Stimulated activated CD8-positive, alpha-beta memory T cell treated with anti-CD3 and anti-CD28 coated beads, Interleukin-2, amount 100 ng/mL, for 1 hour (primary cell): ENCODE measurements at places on chromosomes 6 and 20.

GRCh38 chr6:22668717-22669116, 99.4 kb downstream of the HDGFL1 start:
- DNase-seq, result no peak

DNA sequence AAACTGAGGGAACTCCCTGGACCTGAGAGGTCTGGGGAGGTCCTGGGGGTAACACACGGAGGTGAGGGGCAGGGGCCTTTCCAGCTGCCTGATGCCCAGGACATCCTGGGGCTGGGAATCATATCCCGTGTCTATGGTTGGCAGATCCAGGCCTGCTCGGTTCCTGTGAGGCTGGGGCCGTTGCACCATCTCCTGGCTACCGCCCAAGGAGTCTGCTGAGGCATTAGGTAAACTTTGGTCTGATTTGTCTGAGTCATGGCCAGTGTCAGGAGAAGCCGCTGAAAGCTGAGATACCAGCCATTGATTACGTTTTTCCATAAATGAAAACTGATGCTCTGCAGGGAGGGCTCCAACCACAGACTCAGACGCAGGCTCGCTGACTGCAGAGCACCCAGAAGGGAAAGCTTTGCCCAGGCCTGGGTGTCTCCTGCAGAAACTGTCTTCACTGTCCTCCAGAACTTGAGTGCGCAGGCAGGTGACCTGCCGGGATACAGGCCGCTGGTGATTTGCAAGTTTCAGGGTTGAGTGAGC, 14.2 kb downstream of the TRAF3IP2 start:
- no peak for DNase-seq

DNA sequence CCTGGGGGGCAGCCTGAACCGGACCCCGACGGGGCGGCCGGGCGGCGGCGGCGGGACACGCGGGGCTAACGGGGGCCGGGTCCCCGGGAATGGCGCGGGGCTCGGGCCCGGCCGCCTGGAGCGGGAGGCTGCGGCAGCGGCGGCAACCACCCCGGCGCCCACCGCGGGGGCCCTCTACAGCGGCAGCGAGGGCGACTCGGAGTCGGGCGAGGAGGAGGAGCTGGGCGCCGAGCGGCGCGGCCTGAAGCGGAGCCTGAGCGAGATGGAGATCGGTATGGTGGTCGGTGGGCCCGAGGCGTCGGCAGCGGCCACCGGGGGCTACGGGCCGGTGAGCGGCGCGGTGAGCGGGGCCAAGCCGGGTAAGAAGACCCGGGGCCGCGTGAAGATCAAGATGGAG, 636 bp downstream of the SRF start:
- DNase-seq, result no peak

- no peak for DNase-seq
Observed at GRCh38 chr6:15344831-15345230, 99.0 kb downstream of the JARID2 start.

DNA sequence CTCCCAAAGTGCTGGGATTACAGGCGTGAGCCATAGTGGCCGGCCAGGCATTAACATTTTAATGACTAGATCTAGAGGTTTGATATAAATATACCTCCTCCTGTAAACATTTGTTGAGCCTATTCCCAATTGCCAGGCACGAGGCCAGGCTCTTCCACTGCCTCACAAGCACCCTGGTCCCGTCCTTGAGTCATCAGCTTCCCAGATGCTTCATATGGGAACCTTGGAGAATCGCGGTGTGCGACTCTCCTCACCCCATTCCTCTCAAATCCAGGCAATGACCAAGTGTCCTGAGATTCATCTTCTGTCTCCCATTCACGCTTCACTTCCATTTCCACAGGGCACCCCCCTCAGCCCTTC, 35.9 kb upstream of the PIM1 start:
- DNase-seq, result no peak

DNA sequence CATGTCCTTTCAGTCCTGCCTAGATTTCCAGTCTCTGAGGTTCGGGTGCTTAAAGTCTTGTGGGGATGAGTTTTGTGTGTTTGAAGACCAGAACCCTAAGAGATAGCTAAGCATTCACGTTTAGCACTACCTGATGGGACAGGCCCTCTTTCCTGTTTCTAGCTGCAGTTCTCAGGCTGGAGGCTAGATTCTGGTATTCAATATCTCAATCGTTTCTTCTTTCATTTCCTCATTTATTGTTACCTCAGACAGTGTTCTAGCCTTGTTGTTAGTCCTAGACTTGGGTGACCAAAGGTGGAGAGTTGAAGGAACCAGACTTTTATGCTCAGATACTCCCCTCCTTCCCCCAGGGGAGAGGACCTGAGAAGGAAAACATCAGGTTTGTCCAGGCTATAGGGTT, 16.8 kb downstream of the CEP250 start:
- no peak for DNase-seq

DNA sequence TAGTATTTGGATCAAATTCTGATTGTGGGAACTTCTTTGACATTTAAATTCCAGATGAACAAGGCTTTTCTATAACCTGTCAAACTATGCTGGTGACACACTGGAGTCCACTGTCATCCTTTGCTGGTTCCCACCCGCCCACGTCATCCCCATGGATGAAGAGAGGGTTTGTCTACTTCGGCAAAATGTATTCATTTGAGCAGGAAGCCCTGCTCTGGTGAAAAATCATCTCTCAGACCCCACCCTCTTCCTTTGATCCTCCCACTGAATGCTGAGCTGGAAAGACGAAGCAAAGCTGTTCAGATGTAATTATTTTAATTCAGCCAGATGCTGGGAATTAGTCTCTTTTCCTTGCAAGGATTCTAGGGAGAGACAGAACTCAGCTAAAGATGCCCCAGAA, 50.5 kb downstream of the CPNE5 start:
- DNase-seq, result no peak

DNA sequence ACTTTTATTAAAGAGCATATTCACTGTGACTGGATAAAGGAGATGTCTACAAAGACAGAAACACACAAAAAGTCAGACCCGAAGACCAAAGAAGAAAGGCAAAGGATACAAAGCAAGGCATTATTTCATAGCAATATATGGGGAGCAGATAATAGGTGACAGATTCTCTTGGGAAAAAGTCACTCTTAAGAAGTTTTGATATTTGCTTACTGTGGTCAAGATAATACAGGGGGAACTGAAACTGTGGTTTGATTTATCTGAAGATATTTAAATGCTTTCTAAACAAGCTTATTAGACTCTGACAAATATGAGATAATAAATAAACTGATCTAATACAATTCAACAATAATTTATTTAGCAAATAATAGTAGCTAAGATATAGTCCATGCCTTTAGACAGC, 14.7 kb downstream of the CYP39A1 start:
- no peak for DNase-seq

DNA sequence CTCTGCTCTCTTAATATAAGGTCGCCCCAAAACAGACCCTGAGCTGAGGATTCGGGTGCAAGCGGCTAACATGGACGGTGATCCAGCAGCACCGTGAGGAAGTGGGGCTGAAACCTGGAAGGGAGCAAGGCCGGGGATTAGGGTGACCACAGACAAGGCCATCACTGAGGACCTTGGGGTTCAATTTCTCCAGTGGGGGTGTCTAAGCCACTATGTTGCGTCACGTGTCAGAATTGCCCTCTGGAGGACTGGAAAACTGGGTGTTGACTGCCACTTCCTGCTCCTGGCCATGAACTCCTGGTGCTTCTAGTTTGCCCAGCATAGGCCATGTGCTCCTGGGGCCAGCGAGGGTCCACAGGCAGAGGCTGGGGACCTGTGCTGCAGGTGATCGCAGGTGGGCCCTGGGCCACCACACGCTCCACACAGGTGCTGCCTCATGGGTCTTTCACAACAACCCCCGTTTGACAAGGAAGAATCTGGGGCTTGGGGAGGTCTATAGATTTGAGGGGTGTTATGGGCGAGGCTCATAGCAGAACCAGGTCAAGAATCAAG, 101.9 kb downstream of the CDH26 start:
- no peak for DNase-seq

- DNase-seq, result no peak
Observed at GRCh38 chr20:4437131-4437530, 284.6 kb upstream of the PRND start.

GRCh38 chr20:31712112-31712553, 10.5 kb downstream of the BCL2L1 start:
- no peak for DNase-seq
